Subcutaneous preadipocyte (primary cell): ENCODE measurements at places on chromosomes 12 and 14. TPM values are rescaled to one million over a fixed set of nuclear protein-coding genes. Genes with fewer than 3 reads are reported as not detected.

The PDZRN4 gene
- total RNA-seq, result not detected in 2 replicates

The GSG1 gene
- 1.6 and 2.9 TPM in 2 replicates for total RNA-seq

The NEUROD4 gene
- total RNA-seq, result not detected in 2 replicates

The IFI27 gene
- total RNA-seq, result 17.2 and 29.0 TPM in 2 replicates

The SIRT4 gene
- total RNA-seq, result 0.59 and 0.73 TPM in 2 replicates

The TAS2R14 gene
- total RNA-seq, result 3.7 and 4.1 TPM in 2 replicates

The PTGDR gene
- under 0.01 and 0.20 TPM in 2 replicates for total RNA-seq

The INTS13 gene
- total RNA-seq, result 47.4 and 63.5 TPM in 2 replicates

The KLRF2 gene
- not detected in 2 replicates for total RNA-seq

The P2RX7 gene
- 0.59 and 1.8 TPM in 2 replicates for total RNA-seq

The PKP2 gene
- total RNA-seq, result not detected in 2 replicates

The ACSM4 gene
- total RNA-seq, result not detected in 2 replicates

The OR4E2 gene
- total RNA-seq, result not detected in 2 replicates

The OAS1 gene
- 2.5 and 4.4 TPM in 2 replicates for total RNA-seq

The PTPRO gene
- 0.20 and 0.37 TPM in 2 replicates for total RNA-seq

The EAPP gene
- 30.7 and 38.9 TPM in 2 replicates for total RNA-seq

The DPPA3 gene
- total RNA-seq, result not detected in 2 replicates

The USP44 gene
- total RNA-seq, result 0.73 and 0.78 TPM in 2 replicates

The SRGAP1 gene
- 32.3 and 45.5 TPM in 2 replicates for total RNA-seq

The COCH gene
- 1.1 and 1.2 TPM in 2 replicates for total RNA-seq

The RTL1 gene
- not detected in 2 replicates for total RNA-seq

The KCNC2 gene
- total RNA-seq, result not detected in 2 replicates

The AQP5 gene
- total RNA-seq, result not detected in 2 replicates

The FAM186B gene
- total RNA-seq, result 0.20 and 0.37 TPM in 2 replicates

The B4GALNT3 gene
- total RNA-seq, result not detected in 2 replicates

The INHBE gene
- not detected in 2 replicates for total RNA-seq

The DEGS2 gene
- under 0.01 TPM in 1 of 2 replicates, not detected in the other for total RNA-seq

The FGF6 gene
- not detected in 2 replicates for total RNA-seq

The ANKS1B gene
- total RNA-seq, result 5.9 and 14.3 TPM in 2 replicates

The ZFYVE21 gene
- total RNA-seq, result 39.5 and 42.3 TPM in 2 replicates
